ENCODE measurements at places on chromosomes 16 and 17.
A peak's percentile ranks its signal among the peaks of the same experiment; 100 is the strongest.

- peak; percentile 47 for DNase-seq
Observed at GRCh38 chr16:54285414-54286089, 1.0 kb downstream of the IRX3 start.

GRCh38 chr16:53099318-53100130 lies 44.7 kb downstream of the CHD9 start:
- peak; percentile 95 for DNase-seq

DNA sequence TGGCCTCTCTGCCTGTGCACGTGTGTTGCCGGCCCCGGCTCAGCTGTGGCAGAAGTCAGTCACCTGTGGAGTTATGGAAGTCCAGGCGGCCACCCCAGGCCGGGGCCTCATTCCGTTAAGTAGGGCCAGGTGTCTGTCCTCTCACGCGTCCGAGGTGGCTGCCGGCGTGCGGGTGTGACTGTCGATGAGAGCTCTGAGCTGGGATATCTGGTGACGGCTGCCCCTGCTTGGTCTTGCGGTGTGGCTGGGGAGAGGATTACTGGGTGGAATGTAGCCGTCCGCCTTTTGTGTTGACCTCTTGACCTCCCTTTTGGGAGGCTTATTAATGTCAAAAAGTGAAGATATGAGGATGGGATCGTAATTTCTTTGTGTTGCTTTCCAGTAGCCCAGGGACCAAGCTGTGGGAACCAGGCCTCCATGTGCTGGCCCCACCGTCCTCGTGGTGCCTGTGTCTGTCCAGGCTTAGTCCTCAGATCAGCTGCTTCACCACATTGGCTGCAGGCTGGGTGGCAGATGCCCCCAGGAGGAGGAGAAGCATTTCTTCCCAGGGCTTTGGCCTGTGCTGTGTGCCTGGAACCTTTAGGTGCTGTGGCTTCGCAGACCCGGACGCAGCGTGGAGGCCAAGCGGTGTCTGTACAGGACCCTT lies 23.0 kb upstream of the ZNF750 start:
- no peak for DNase-seq

DNA sequence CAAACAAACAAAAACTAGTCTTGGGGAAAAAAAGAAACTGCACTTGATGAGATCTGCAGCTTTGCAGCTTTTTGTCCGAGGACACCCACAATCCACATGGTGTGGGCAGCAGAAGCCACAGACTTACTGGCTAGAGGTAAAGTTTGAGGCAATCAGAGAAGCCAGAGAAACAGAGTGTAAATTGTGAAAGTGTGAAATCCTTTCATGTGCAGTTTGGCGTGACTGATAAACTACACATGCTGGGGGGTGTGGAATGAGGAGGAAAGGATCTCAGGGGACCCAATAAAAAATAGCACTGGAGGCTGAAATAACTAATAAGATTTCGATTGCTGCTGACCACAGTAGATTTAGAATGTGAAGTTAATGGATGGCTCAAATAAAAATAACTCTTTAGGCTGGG lies 42.4 kb upstream of the HOXB13 start:
- DNase-seq: no peak

GRCh38 chr16:87507351-87508069 lies 14.7 kb upstream of the ZCCHC14 start:
- no peak for DNase-seq

DNA sequence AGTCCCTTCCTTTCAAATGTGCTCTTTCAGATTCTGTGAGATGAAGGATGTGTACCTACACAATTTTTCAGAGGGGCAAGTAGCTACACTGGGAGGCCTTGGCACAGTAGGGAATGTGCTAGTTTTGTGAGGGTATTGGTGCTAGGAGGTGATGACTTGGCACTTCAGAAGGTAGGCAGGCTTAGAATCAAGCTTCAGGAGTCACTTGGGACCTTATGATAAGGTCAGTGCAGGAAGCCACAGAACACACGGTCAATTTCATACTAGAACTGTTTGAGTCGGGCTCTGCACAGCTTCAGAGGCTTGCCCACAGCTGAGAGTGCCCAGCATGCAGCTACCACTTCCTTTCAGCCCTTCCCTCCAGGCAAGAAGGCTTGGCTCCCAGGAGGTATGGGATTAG lies 6.1 kb downstream of the CMTM1 start:
- DNase-seq: no peak

- DNase-seq: no peak
Observed at GRCh38 chr17:75087558-75088453, at the start of gene SLC16A5. TSS of gene SLC16A5 (plus strand) at chr17:75087954. CDS start at chr17:75093637, 5,683 bp downstream.

DNA sequence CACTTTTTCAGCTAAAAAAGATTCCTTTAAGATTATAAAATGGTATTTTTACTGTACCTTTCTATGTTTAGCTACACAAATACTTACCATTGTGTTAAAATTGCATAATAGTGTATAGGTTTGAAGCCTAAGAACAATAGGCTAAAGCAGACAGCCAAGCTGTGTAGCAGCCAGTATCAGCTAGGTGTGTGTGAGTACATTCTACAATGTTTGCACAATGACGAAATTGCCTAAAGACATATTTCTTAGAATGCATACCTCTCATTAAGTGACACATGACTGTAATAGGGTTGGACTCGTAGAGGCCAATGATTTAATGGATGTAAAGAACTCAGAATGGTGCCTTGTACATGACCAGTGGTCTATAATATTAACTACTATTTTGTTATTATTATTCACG lies 1.9 kb upstream of the MT1B start:
- DNase-seq: no peak

DNA sequence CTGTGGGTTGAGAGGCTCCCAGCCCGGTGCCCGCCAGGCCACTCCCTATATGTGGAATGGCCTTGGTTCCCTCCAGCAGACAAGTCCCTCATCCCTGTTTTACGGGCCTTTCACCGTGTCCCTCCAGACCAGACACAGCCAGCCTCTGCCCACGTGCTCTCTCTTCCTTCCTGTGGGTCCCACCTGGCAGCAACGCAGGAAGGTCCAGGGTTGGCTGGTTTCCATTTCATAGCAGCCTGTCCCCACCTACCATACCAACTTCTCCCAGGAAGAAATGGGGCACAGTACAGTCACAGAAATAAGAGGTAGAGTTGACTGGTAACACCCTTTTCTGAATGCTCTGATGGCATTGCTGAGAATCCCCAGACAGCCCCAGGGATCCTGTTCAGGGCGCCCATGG lies 34.9 kb downstream of the PLD6 start:
- DNase-seq: no peak

GRCh38 chr17:39782481-39782880 lies 44.7 kb downstream of the GRB7 start:
- no peak for DNase-seq

- DNase-seq: no peak
Observed at GRCh38 chr17:17367931-17368330, 64.8 kb downstream of the NT5M start.

DNA sequence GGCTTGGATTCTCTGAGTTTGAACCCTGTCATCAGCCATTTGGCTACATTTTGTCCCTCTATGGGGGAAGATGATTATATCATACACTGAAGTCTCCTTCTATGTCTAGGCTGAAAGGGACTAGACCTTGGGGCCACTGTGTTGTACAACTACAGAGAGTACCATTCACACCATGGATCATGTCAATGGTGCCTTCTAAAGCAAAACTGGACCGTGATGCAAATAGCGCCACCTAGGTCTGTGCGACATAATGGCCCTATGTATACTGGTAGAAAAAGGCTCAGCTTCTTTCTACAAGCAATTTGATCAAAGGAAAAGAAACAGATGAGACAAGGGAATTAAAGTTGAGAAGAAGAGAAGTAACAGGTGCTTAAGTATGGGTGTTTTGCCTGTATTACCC lies 100.7 kb downstream of the LYRM1 start:
- DNase-seq: peak; percentile 15

GRCh38 chr17:17362540-17362930 lies 59.4 kb downstream of the NT5M start:
- no peak for DNase-seq

- DNase-seq: no peak
Observed at GRCh38 chr17:77513045-77513444, 372.3 kb downstream of the SEC14L1 start.

- peak; percentile 30 for DNase-seq
Observed at GRCh38 chr16:65889533-65889966, 476.9 kb upstream of the CDH5 start.

DNA sequence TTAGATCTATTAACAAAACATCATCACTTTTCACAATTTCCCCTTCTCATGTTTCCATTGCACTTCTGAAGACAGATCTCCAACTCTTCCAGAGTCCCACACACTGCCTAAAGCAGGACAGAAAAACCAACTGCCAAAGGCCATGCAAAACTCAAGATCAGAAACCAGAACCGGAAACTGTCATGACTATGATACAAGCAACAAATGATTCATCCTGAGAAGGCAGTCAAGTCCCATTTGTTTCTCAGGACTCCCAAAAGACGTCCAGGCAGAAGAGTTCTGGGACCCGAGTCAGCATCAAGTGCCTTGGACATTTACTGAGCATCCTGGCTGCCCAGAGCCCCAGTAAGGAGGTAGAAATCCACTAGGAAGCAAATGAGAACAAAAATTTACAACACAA lies 38.8 kb downstream of the ERN1 start:
- DNase-seq: peak; percentile 78

- DNase-seq: no peak
Observed at GRCh38 chr17:21528031-21528695, 152.0 kb downstream of the KCNJ12 start.

DNA sequence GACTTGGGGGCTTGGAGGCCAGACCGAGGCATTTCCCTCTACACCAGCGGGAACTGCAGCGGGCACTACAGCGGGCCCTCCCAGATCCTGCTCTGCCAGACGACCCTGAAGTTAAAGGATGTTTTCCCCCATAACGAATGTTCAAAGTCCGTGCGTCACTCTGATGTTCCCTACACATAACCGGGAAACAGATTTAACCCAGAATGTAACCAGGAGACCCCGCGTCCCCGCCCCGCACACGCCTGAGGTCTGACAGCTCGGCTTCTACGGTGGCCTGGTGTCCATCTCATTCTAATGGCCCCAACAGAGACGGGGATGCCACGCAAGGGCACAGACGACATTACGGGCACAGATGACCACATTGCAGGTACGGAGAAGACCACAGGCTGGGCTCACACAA lies 31.7 kb upstream of the RHOT1 start:
- DNase-seq: no peak

- DNase-seq: peak; percentile 95
Observed at GRCh38 chr17:17921192-17922069, 50.8 kb downstream of the TOM1L2 start.

DNA sequence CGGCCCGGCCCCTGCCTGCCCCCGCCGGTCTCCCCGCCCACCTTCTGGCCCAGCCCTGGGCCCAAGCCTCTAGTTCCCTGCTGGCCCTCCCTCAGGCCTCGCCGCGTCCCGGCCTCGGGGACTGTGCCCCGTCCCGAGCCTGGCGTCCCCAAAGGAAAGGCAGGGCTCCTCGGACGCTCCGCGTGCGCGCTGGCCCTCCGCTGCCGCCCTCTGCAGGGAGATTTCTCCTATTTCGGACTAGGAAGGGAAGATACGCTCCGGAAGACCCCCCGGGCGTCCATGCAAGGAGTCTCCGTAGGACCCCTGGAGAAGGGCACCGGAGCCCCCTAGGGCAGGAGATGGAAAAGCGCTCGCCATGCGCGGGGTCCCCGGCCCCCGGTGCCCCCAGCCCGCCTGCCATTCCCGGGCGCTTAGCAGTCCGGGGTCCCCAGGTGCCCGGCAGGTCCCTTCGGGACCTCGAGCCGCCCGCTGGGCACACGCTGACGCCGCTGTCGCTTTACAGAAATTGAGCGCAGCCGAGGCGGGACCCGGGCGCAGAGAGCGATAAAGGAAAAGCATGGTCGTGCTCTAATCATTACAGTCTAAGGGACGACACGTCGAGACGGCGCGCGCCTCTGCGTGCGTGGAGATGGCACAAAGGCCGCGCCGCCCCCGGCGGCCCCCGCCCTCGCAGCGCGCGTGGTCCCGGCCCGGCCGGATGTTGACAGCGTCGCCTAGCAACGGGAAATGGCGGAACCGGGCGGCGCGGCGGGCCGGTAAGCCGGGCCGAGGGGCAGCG lies at the start of gene CCDC40:
Gene CCDC40 (plus strand): TSS at position 706 of the 778 bp plus-strand sequence. CDS start 21 bp downstream, at position 727.
- DNase-seq: peak; percentile 56

GRCh38 chr16:23920446-23920845 lies 84.7 kb downstream of the PRKCB start:
- DNase-seq: no peak

DNA sequence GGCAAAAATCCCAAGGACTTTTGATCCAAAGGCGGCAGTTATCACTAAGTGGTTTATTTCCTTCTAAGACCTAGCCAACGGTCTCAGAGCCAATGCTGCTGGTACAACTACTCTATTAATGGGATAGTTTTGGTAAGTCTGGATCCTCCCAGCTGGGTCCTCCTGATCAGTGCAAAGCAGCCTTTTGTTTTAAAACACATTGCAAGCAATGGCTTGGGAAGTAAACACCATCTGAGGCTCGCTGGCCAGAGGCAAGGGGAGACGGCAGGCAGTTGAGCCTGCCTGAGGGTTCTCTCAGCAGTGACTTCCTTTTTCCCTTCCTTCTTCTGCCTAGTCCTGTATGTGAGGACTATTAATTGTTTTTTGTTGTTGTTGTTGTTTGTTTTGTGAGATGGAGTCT lies 1.6 kb upstream of the SLC5A10 start:
- DNase-seq: no peak

GRCh38 chr17:39187152-39187830 lies 10.2 kb downstream of the CACNB1 start:
- DNase-seq: no peak

GRCh38 chr16:70331588-70332358 lies 14.9 kb upstream of the DDX19A start:
- no peak for DNase-seq

DNA sequence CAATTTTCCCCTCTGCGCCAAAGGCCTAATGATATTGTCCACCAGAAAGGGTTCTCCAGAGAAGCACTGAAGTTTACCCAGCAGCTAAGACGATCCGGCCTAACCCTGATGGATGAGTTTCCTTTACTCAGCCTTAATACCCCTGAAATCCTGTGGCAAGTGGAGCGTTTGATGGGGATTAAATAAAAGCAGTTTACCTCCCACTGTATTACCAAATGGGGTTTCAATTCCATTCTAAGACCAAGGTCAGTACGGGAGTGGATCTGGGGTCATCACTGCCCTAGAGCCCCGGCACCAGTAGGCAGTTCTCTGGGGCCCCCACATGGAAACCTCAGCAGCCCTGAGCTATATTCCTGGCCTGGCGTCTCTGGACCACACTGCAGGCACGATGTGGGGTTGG lies 97.1 kb upstream of the NOL11 start:
- no peak for DNase-seq

GRCh38 chr16:54397190-54397835 lies 110.7 kb upstream of the IRX3 start:
- peak; percentile 25 for DNase-seq

DNA sequence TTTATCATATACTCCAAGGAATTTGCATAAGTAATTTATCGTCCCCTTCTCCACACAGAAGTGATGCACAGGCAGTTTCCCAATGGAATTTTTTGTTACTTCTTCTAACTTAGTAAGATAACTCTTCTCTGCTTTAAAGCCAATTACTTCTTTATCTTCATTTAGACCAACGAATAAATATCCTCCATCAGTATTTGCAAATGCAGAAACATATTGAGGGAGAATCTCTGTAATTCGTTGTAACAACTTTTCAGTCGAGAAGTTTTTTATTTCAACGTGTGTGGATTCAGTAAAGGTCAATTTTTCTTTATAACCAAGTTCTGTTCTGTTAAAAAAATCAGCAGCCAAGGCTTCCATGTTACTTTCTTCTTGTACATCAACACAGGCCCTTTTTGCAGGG lies 30.7 kb upstream of the SLFN13 start:
- DNase-seq: no peak

All from HT1080 (cell line).